ENCODE measurements at places on chromosomes 3 and 15. TPM values are rescaled to one million over a fixed set of nuclear protein-coding genes. Genes with fewer than 3 reads are reported as not detected.

The CASR gene
- total RNA-seq, result not detected

The ANKRD34C gene
- 0.21 TPM for total RNA-seq

The GPR62 gene
- total RNA-seq, result not detected

The LRRN1 gene
- total RNA-seq, result 0.22 TPM

GRCh38 chr3:62835554-62836236, 39.5 kb downstream of the CADPS start:
- no peaks in the 10 kb centered on the region for H3K4me1 ChIP-seq
- H3K27me3 ChIP-seq, result no peaks in the 10 kb centered on the region
- H3K4me3 ChIP-seq, result no peak overlapping the region
- H3K36me3 ChIP-seq, result no peaks in the 10 kb centered on the region

GRCh38 chr3:101784855-101785613, 6.0 kb downstream of the NXPE3 start:
- H3K27ac ChIP-seq, result peak overlapping the region; percentile 84
- H3K4me1 ChIP-seq, result peaks cover 15% of the 10 kb centered on the region
- DNase-seq, result no peak
- peaks cover 83% of the 10 kb centered on the region for H3K36me3 ChIP-seq
- H3K27me3 ChIP-seq, result no peaks in the 10 kb centered on the region
- peak overlapping the region; percentile 21 for H3K4me3 ChIP-seq

DNA sequence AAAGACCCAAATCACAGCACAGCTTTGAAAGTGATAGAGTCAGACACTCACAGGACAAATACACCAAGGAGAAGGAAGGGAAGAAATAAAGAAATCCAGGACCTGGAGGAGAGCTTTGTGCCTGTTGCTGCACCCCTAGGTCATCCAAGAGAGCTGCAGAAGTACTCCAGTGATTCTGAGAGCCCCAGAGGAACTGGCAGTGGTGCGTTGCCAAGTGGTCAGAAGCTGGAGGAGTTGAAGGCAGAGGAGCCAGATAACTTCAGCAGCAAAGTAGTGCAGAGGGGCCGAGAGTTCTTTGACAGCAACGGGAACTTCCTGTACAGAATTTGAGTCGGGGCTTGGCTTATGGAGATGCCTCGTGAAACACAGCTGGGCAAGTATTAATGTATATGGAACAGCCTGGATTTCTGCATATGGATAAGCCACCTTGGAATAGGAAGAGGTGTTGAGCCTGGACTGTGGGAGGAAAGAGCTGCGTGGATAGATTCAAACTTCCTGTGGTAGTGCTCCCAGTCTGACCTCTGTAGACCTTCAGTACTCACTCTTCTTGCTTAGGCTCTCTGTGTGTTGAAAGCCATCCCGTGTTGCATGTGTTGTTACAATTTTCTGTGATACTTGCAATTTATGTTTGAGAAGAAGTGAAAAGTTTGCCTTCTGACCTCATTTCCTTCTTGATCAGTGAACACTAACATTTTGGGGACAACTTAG, 6.1 kb downstream of the NGRN start:
- H3K4me1 ChIP-seq, result peaks cover 25% of the 10 kb centered on the region
- peaks cover 84% of the 10 kb centered on the region for H3K36me3 ChIP-seq
- H3K4me3 ChIP-seq, result no peak overlapping the region
- H3K27me3 ChIP-seq, result no peaks in the 10 kb centered on the region
- DNase-seq, result no peak

GRCh38 chr15:56906766-56907165, 11.7 kb upstream of the TCF12 start:
- no peak overlapping the region for H3K27ac ChIP-seq
- no peaks in the 10 kb centered on the region for H3K36me3 ChIP-seq
- H3K4me1 ChIP-seq, result peaks cover 13% of the 10 kb centered on the region
- no peak overlapping the region for H3K4me3 ChIP-seq

DNA sequence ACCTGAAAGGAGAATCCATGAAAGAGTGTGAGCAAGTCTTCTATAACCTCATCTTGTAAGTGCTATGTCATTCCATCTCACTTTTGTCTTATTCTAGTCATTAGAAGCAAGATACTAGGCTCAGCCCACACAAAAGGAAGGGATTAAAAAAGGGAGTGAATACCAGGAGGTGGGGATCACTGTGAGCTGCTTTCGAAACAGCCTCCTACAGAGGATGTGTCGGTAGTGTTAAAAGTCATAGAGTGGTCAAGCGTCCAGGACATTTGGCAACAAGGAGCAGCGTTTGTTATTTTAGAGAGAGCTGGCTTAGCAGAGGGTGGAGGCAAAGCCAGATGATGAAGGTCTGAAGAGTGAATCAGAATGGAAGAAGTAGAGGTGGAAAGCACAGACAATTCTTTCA, 11.7 kb upstream of the ZNF148 start:
- DNase-seq, result no peak
- no peaks in the 10 kb centered on the region for H3K27me3 ChIP-seq
- H3K4me3 ChIP-seq, result no peak overlapping the region
- H3K36me3 ChIP-seq, result no peaks in the 10 kb centered on the region
- H3K27ac ChIP-seq, result no peak overlapping the region
- no peaks in the 10 kb centered on the region for H3K4me1 ChIP-seq

DNA sequence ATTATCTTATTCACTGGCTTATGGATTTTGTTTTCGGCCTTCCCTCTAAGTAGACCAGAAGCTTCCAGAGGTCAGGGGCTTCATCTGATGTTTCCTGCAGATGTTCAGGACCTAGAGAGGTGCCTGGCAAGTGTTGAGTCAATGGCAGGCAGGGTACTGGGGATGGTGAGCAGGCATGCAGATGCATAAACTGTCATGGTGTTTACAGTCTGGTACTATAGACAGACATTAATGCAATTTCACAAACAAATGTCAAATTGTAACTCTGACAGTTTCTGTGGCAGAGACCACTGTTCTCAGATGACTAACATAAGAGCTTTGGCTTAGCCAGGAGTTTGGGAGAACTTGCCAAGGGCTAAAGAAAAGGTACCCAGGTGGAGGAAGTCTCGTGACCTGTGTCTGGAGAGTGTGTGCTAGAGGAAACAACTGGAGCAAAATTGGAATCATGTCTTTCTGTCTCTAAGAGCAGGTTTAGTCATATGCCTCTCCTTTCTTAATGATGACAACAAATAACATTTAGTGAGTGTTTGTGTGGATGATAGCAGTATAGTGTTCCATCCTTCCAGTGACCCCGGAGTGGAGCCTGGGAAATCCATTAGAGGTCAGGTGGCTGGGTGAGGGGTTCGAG, 53.7 kb upstream of the TRAK1 start:
- H3K4me3 ChIP-seq, result no peak overlapping the region
- no peaks in the 10 kb centered on the region for H3K27me3 ChIP-seq
- H3K4me1 ChIP-seq, result peaks cover 70% of the 10 kb centered on the region
- peak overlapping the region; percentile 88 for H3K27ac ChIP-seq
- peaks cover 9% of the 10 kb centered on the region for H3K36me3 ChIP-seq

GRCh38 chr15:37112171-37112570, 11.8 kb upstream of the MEIS2 start:
- DNase-seq, result no peak
- H3K36me3 ChIP-seq, result no peaks in the 10 kb centered on the region
- no peak overlapping the region for H3K4me3 ChIP-seq
- H3K27ac ChIP-seq, result peak overlapping the region; percentile 98
- H3K27me3 ChIP-seq, result peaks cover 5% of the 10 kb centered on the region
